Bladder microvascular endothelial cell (primary cell): ENCODE measurements at places on chromosomes 1 and 21. TPM values are rescaled to one million over a fixed set of nuclear protein-coding genes. Genes with fewer than 3 reads are reported as not detected.

The PAPPA2 gene
- 0.16 and 0.31 TPM in 2 replicates for total RNA-seq

The F13B gene
- total RNA-seq, result not detected in 2 replicates

The GBP5 gene
- 0.81 and 0.94 TPM in 2 replicates for total RNA-seq

The OR2T35 gene
- not detected in 2 replicates for total RNA-seq

The ARMH1 gene
- total RNA-seq, result 0.16 and 0.25 TPM in 2 replicates
